ENCODE measurements at places on chromosomes 16 and 17.

DNA sequence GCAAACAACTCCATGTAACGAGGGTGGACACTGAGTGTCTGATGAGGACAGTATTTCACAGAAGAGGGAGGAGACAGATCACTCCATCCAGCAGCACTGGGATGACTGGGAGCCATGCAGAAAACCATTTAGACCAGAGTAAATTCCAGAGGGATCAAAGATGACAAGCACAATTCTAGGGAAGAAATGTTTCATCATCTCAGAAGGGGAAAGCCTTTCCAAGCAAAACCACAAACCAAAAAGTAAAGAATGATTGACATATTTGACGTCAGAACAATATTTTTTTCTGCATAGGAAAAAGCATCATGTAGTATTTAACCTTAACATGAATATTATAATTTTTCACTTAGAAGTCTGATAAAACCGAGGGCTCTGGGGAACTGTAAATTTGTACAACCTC lies 4.8 kb downstream of the DNASE1 start:
- DNase-seq = no peak

DNA sequence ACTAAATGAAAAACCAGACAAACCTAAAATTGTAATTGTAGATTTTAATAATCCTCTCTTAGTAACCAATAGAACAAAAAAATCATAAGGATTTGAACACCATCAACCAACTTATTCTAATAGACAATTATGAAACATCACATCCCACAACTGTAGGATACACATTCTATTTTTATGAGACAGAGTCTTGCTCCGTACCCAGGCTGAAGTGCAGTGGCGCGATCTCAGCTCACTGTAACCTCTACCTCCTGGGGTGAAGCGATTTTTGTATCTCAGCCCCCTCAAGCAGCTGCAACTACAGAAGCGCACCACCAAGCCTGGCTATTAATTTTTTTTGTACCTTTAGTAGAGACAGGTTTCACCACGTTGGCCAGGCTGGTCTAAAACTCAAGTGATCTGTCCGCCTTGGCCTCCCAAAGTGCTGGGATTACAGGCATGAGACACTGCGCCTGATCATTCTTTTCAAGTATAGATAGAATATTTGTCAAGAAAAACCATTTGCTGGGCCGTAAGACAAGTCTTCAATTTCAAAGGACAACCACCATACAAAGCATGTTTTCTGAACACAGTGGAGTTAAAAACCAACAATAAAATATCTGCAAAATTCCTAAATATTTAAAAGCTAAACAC lies 49.8 kb downstream of the CREBBP start:
- no peak for DNase-seq

- DNase-seq = no peak
These were observed 932 bp upstream of the NFE2L1 start for GRCh38 chr17:48047113-48047740.

DNA sequence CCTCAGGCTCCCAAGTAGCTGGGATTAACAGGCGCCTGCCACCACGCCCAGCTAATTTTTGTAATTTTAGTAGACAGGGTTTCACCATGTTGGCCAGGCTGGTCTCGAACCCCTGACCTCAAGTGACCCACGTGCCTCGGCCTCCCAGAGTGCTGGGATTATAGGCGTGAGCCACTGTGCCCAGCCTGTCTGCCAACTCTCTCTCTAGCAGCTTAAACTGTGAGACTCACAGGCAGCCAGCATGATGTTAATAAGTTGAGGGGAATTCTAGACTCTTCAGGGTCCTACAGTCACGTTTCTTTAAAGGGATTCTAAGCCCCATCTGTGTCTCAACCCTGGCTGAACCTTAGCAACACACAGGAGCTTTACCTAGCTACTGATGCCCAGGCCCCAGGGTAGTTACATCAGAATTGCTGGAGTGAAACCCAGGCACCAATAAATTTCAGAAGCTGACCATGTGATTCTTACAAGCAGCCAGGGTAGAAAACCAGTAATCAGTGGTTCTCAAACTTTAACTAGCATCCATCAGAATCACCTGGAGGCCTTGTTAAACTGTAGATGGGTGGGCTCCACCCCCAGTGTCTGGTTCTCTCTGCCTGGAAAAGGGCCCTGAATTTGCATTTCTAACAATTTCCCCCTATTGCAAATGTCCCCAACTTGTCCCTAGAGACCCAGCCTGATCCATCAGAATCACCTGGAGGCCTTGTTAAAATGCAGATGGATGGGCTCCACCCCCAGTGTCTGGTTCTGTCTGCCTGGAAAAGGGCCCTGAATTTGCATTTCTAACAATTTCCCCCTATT lies 30.7 kb downstream of the GPRC5B start:
- DNase-seq = no peak

DNA sequence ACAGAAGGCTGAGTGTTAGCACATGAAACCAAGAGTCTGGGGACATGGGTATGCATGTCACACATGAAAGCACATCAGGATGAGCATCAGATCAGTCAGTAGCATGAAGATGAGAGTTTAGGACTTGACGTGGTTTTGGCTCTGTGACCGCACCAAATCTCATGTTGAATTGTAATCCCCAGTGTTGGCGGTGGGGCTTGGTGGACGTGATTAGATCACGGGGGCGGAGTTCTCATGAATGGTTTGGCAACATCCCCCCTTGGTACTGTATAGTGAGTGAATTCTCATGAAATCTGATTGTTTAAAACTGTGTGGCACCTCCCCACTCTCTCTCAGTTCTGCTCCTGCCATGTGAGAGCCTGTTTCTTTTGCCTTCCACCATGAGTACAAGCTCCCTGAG lies 46.4 kb downstream of the CNGB1 start:
- DNase-seq = no peak

GRCh38 chr17:6831661-6832263 lies at the start of gene TEKT1:
TEKT1 (minus strand) TSS chr17:6831729; CDS start chr17:6830376, 1,353 bp downstream.
- peak; percentile 79 for DNase-seq

GRCh38 chr17:37123941-37124820 lies 175.4 kb downstream of the AATF start:
- DNase-seq = peak; percentile 68

Measured in muscle of leg (tissue), 16 donors.